HEK293T (cell line): ENCODE measurements at places on chromosomes 5 and 9.

- no peak for DNase-seq
Measured at GRCh38 chr9:128144239-128145181, 4.7 kb upstream of the LCN2 start.

GRCh38 chr5:95892784-95893354, 68.8 kb downstream of the ELL2 start:
- peak; percentile 44 for DNase-seq

DNA sequence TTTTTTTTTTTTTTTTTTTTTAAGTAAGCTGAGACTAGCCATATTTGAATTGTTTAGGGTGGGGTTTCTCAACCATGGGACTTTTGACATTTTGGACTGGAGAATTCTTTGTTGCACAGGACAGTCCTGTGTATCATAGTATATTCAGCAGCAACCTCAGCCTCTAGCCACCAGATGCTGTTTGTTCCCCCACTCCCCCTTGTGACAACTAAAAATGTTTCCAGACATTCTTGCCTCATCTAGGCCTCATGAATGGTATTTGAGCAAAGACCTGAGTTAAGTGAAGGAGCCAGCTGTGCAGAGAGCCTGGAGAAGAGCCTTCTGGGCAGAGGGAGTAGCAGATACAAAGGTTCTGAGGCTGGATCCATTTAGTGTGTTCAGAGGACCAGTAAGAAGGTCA, 155.9 kb downstream of the SGCD start:
- DNase-seq: no peak

GRCh38 chr9:136385015-136385414, 11.5 kb upstream of the CARD9 start:
- DNase-seq: no peak

- DNase-seq: no peak
Measured at GRCh38 chr5:107543868-107544267, 126.9 kb downstream of the EFNA5 start.

DNA sequence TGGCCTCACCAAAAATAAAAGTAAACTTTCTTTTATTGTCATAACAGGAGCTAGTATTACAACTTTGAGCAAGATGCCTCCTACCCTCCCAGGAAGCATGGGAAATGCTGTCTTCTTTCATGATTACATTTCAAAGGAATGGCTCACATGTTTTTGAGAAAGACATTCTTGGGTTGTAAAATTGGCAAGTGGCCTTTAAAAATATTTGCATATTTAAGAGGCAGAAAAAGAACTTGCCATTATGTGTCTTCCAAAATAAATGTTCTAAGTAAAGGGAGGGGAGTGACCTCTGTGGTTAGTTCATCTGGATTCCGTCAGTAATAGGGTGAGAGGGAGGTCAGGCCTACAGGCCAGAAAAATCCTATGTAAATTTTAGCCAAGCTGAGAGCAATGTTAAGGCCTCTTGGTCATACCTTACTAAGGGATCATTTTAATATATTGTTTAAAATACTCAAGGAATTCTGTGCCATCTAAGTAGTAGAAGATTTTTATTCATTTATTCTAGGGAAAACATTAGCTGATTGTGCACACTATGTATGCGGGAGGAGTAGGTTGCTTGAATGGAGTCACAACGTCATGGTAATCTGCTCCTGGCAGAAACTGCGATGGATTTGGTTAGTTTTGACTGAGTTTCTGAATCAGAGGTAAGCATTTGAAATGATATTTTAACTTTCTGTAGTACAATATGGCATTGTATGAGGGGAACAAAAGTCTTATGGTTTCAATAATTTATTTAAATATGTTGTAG, 1485.7 kb upstream of the CDH9 start:
- DNase-seq: no peak

DNA sequence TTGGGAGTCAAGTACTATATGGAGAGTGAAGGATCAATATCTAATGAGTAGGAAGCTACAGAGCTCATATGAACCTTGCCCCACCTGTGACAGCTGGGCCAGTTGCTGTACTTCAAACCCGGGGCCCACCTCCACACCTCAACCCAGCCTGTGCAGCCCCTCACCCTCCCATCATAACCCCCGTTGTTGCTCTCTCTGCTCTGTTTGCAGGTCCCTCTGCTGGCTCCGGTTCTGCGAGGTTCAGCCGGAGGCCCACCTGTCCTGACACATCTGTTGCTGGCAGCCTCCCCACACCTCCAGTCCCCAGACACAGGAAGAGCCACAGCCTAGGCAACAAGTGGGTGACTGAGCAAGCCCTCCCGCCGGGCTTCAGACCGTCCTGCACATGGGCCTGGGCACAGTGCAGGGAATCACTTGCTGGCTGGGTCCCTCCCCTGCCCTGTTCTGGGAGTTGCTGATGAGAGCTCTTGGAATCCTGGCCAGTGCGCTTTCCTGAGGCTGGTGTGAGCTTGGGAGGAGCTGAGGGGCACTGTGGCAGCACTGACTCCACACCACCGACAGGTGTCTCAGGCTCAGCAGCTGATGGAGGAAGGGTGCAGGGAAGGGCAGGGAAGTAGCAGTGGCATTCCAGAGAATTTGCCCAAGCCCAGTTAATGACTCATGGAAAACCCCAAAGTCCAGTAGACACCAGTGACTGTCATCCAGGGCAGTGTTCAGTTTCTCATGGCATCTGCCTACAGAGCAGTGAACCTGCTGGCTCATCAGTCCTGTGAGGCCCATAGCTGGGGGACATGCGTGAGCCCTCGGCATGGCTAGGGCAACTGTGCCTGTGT, 69.5 kb upstream of the GARNL3 start:
- DNase-seq: no peak

GRCh38 chr5:10987925-10988504, 227.0 kb upstream of the DAP start:
- peak; percentile 66 for DNase-seq

DNA sequence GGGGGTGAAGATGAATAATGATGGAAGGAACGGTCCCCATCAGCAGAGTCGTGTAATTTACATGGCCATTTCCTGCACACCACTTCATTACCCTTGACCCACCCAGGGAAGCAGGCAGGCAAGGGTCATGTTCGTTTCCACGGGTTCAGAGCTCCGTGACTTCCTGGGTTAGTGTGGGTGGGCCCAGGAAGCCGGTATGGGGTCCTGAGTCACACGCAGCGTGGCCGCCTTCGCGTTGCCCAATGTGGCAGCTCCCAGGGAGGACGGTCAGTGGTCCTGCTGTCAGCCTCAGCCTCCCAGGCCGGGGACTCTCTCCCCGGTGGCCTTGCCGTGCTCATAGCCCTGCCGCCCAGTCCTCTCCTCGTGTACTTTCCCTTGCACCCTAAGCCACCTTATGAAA, 5.1 kb upstream of the TERT start:
- DNase-seq: no peak

DNA sequence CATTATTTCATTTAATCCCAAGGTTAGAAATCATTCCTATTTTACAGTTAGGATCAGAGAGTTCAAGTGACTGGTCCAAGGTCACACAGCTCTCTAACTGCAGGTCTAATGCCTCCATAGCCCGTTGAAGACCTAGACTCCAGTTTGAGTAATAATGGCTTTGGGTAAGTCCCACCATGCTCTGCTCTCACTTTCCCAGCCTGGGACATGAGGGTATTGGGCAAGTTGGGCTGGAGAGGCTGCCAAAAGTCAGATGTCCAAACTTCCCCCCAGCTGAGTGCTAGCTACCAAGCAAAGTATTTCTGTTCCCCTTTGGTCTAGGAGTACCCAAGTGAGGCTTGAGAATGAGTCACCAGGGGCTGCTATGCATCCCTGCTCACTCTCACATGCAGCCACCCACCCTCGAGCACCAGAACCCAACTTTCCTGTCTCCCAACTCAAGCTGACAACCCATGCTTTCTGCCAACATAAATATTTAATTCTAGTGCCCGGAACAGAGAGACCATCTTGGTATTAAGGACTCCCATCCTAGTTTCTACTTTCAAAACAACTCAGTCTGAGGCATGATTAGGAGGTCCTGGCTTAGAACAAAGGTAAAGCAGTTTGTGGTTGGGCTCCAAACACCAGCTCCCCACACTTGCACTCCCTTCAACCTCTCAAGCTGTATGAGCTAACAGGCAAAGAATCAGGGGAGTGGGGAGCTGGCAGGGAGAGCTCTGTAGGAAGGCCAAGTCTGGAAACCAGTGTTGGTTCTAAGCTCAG, 236.5 kb upstream of the TRIM32 start:
- DNase-seq: no peak

DNA sequence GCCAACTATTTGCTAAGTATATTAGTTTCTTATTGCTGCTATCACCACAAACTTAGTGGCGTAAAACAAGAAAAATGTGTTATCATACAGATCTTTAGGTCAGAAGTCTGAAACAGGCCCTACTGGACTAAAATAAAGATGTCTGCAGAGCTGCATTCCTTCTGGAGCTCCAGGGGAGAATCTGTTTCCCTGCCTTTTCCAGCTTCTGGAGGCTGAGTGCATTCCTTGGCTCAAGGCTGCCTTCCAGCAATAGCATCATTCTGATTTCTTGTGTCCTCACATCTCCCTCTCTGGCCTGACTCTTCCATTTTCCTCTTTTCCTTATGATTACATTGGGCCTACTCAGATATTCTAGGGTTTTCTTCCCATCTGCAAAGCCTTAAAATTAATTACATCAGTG, 15.9 kb downstream of the MAN2A1 start:
- no peak for DNase-seq

DNA sequence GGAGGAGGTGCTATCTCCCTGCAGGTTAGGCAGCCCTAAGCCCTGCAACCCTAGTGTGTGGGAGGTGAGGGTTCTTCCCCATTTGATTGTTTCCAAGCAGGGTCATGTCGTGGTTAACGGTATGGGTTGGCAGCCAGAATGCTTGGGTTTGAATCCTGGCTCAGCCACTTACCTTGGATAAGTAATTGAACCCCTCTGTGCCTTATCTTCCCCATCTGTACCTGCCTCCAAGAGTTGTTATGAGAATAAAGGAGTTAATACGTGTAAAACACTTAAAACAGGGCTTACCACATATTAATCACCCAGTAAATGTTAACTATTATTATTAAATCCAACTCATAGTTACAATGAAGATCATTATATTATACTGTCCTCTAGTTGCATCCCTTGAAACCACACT, 52.2 kb upstream of the SPATA31E1 start:
- DNase-seq: no peak

GRCh38 chr5:105054406-105054805, 1491.8 kb upstream of the NUDT12 start:
- DNase-seq: no peak

DNA sequence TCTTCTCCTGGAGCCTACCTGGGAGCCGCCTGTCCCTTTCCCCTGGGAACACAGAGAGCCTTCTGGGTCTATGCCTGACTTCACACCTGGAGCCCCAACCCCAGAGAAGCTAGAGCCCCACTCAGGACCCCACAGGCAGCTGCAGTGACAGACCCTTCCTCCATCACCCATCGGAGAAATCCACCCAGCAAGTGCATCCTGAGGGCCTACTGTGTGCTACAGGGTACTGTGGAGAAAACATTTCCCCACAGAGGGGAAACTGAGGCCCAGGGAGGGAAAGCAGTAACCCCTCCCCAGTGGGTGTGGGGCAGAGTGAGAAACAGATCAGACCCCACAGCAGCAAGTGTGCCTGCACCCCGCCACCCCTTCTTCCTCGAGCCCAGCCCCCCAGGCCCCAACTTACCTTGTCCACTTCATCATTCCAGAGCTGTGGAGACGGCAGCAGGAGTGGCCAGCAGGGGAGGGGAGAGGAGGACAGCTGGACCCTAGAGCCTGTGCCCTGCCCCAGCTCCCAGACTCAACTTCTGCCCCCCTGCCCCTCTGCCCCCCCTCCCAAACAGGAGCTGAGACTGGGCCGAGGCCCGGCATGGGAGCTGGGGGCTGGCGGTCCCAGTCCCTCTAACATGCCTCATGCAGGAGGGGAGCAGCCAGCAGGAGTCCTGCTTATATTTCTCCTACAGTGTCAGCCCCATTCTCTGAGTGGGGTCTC, 17.7 kb downstream of the SH3GLB2 start:
- DNase-seq: no peak

DNA sequence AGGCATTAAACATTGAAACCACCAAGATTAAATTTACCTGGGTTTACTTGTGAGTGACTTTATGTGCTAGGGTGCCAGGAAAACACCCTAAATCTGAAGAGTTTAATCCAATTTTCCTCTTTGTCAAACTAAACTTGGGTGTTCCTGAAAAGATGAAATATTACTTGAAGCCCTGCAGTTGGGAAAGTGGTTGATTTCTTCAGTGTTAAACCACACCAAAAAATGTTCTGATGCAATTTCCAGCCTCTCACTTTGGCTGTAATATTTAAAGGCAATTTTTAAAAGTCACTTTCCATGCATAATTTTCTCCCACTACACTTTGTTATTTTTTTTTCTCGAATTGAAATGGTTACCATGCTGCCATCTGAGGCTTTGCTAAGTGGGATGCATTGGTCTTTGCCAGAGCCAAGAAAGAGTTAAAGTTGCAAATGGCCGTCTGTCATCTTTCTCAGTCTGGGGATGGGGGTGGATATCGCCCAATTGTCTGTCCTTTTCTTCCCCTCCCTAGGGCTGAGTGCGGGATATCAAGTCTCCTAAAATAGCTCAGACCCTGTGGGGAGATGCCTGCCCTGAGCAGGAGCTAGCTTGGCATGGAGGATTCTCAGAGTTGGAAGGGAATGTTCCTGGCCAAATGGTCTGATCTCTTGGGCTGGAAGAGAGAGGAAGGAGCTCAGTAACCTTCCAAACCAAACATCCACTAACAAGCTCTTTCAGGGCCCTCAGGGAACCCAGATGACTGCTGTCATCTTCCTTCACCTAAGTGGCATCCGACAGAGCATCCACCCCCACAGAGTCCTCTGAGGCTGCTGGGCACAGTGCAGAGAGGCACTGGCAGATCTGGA, 13.6 kb upstream of the SHB start:
- no peak for DNase-seq

DNA sequence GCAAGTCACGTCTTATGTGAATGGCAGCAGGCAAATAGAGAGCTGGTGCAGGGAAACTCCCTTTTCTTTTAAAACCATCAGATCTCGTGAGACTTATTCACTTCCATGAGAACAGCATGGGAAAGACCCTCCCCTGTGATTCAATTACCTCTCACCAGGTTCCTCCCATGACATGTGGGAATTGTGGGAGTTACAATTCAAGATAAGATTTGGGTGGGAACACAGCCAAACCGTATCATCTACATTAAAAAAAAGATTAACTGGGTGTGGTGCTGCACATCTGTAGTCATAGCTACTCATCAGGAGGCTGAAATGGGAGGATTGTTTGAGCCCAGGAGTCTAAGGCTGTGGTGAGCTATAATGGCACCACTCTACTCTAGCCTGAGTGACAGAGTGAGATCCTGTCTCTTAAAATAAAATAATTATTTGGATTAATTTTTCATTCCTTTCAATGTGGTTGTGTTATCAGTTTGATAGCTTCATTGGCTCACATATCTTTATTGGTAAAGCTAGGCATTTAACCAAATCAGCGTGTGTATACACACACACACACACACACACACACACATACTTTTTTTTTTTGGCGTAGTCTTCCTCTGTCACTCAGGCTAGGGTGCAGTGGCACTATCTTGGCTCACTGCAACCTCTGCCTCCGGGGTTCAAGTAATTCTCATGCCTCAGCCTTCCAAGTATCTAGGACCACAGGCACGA, 21.8 kb downstream of the DENND4C start:
- no peak for DNase-seq
